ENCODE measurements at places on chromosomes 1 and 21. TPM values are rescaled to one million over a fixed set of nuclear protein-coding genes. Genes with fewer than 3 reads are reported as not detected.

- H3K4me3 ChIP-seq = no peak overlapping the region
- no peaks in the 10 kb centered on the region for H3K4me1 ChIP-seq
- no peak for DNase-seq
- no peak overlapping the region for H3K27ac ChIP-seq
Observed at GRCh38 chr1:87600854-87601253, 272.2 kb downstream of the LMO4 start.

- H3K27ac ChIP-seq = no peak overlapping the region
- H3K4me3 ChIP-seq = no peak overlapping the region
- H3K4me1 ChIP-seq = no peaks in the 10 kb centered on the region
- H3K36me3 ChIP-seq = no peaks in the 10 kb centered on the region
- no peaks in the 10 kb centered on the region for H3K27me3 ChIP-seq
Observed at GRCh38 chr1:236608930-236609726, 4.8 kb upstream of the HEATR1 start.

DNA sequence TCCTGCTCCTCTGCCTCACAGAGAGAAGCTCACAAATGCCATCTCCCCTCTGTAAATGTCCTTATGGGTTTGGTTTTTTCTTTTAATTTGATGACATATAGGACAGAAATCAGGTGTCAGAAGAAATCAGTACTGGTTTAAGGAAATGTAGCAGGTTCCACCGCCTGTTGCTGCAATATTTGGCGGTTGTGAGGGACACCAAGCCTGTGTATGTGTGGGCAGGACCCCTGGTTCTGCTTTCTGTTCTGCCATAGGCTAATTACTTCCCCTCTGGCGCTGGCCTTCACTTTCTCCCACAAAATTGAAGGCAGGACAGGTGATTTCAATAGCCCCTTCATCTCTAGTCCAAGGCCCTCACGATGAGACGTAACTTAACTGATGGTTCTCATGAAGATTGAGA is 69.2 kb downstream of the PRDM2 start:
- H3K36me3 ChIP-seq = peaks cover 8% of the 10 kb centered on the region
- H3K4me1 ChIP-seq = peaks cover 21% of the 10 kb centered on the region
- no peak for DNase-seq
- no peaks in the 10 kb centered on the region for H3K27me3 ChIP-seq

DNA sequence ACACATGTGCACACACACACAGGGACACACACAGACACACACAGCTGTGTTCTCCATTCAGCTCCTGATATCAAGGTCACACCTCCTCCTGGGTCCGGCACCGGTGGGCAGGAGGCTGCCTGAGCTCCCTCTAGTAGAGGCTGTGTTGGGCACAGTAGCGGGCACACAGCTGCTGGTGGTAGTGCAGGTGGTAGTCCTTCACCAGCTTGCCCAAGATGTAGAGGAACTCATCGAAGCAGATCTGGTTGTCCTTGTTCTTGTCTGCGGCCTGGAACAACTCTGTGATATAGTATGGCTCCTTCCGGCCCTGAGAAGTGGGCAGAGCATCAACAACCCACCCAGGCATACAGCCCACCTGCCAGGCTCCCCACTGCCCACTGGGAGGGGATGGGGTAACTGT is 5.6 kb upstream of the S100A8 start:
- no peaks in the 10 kb centered on the region for H3K27me3 ChIP-seq
- H3K27ac ChIP-seq = no peak overlapping the region
- no peaks in the 10 kb centered on the region for H3K4me1 ChIP-seq
- no peaks in the 10 kb centered on the region for H3K36me3 ChIP-seq
- H3K4me3 ChIP-seq = no peak overlapping the region
- DNase-seq = no peak

DNA sequence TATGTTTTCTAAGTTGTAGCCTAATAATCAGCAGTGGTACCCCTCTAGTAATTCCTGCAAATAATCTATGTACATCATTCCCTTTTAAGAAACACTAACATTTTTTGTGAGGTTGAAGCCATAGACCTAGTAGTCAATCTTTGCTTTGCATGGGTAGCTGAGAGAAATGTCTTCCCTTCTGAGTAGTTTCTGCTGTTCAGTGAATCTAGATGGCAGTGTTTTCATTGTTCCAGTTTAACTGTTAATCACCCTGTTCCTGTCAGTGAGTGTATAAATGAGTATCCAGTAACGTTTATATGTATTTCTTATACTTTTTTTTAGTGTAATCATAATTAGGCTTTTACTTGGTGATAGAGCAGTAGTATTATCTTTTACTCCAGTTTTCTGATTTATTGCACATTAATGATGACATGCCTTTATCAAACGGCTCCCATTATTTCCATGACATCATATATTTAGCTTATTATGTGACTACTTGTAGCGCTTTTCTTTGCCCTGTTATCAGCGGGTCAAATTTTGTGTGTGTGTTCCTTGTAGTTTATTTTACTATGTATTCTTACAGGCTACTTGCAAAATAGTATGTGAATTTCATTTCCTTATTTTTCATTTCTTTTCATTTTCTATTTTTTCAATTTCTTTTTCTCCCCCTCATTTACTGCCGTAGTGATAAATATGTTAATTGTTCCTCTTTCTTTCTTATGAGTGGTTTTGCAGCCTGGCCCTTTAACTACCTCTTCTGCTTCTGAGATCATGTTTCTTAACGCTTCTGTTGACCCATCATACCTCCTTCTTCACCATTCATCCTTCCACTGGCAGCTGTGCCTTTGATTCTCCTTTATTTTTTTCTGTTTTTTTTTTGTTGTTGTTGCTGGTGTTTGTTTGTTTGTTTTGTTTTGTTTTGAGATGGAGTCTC is 18.8 kb downstream of the CEP350 start:
- no peak overlapping the region for H3K4me3 ChIP-seq
- H3K27ac ChIP-seq = no peak overlapping the region
- H3K27me3 ChIP-seq = no peaks in the 10 kb centered on the region
- no peaks in the 10 kb centered on the region for H3K4me1 ChIP-seq
- no peak for DNase-seq
- no peaks in the 10 kb centered on the region for H3K36me3 ChIP-seq

- H3K36me3 ChIP-seq = no peaks in the 10 kb centered on the region
- H3K4me3 ChIP-seq = no peak overlapping the region
- H3K4me1 ChIP-seq = peaks cover 10% of the 10 kb centered on the region
- no peak for DNase-seq
- H3K27ac ChIP-seq = no peak overlapping the region
Observed at GRCh38 chr1:244383278-244383884, 68.3 kb downstream of the ADSS2 start.

GRCh38 chr1:192488058-192488457 is 87.5 kb upstream of the RGS1 start:
- H3K27ac ChIP-seq = no peak overlapping the region
- H3K36me3 ChIP-seq = no peaks in the 10 kb centered on the region
- H3K4me1 ChIP-seq = peaks cover 29% of the 10 kb centered on the region
- DNase-seq = no peak

DNA sequence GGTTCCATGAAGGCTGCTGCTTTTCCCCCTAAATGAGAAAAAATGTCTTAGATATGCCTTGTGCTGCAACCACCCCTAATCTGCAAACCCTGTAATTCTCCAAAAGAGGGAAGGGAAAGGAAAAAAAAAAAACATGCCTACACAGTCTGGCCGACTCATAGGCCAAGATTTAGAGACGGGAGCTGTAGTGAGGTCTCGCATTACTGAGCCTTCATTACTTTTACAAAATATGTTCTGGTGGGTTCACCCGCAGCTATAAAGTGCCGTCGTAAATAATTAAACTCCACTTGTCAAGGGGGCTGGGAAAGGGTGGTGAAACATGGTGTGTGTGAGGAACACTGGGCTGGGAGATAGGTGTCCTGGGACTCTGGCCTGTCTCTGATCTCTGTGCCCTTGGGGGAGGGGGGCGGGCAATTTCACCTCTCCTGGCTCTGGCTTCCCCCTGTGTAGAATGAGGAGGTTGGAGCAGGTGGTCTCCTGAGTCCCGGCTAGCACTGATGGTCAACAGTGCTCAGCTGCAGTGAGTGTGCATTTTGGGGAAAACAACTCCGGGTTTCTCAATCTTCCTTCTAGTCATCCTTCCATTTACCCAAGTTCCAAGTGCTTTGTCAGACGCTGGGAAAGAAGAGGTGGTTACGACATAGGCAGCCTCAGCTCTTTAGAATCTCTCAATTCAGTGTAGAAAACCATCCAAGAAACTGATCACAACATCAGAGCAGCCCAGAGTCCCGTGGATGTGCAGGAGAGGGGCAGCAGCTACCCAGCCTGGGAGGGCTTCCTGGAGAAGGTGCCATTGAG is 82.3 kb downstream of the ACTL8 start:
- H3K36me3 ChIP-seq = no peaks in the 10 kb centered on the region
- H3K4me1 ChIP-seq = no peaks in the 10 kb centered on the region
- DNase-seq = no peak

DNA sequence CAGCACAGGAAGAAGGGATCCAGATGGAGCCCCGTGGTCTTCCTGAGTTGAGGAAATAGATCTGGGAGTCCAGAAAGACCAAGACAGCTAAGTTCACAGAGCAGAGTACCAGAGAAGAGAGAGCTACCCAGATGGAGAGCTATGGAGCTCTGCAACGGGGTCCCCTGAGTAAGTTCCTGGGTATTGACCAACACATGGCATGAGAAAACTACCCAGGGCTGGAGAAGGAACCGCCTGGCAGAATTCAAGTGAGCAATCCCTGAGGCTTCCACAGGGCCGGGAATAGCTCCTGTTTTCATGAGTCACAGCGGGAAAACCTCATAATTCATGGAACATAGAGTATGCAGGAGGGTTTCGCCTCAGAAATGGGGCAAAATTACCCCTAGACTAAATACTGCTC is 19.7 kb downstream of the STPG1 start:
- no peak overlapping the region for H3K4me3 ChIP-seq
- H3K27ac ChIP-seq = peak overlapping the region; percentile 29
- peak; percentile 71 for DNase-seq
- no peaks in the 10 kb centered on the region for H3K36me3 ChIP-seq

DNA sequence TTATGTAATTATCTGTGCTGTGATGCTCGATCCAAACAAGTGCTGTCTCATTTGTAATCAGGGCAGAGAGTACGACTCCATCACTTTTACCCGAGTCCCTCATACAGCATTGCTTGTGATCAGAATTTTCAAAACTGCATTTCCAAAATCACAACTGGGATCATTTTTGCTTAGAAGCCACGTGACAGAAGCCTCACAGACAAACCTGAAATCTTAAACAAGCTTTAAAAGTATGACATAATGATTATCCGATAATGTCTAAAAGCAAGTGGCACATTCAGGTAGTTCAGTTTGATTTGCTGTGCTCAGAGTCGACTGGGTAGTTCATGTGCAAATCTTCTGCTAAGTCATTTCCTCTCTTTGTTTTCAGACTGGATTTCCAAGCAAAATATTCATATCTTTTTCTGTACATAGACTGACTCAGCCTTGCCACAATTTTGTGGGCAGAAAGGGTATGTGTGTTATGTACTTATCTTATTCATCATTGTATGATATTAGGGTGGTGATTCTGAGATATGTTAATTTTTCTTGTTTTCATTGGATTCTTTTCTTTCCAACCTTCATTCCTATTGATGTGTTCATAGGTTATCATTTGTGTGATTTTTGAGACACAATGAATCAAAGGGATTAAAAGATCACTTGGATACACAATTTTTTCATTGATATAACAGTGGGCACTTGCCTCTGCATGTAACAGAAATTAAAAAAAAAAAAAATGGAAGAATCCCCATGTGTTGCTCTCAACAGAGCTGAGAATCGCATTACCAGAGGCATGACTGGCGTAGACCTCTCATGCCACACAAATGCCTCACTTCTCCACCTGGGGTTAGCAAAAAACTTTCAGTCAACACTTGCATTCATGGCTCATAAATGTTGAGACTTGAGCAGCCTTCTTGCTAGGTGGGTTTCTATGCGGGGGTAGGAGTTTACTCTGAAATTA is 355.7 kb downstream of the LTN1 start:
- H3K27ac ChIP-seq = peak overlapping the region; percentile 90
- H3K4me1 ChIP-seq = peaks cover 38% of the 10 kb centered on the region
- DNase-seq = peak; percentile 96
- no peak overlapping the region for H3K4me3 ChIP-seq

DNA sequence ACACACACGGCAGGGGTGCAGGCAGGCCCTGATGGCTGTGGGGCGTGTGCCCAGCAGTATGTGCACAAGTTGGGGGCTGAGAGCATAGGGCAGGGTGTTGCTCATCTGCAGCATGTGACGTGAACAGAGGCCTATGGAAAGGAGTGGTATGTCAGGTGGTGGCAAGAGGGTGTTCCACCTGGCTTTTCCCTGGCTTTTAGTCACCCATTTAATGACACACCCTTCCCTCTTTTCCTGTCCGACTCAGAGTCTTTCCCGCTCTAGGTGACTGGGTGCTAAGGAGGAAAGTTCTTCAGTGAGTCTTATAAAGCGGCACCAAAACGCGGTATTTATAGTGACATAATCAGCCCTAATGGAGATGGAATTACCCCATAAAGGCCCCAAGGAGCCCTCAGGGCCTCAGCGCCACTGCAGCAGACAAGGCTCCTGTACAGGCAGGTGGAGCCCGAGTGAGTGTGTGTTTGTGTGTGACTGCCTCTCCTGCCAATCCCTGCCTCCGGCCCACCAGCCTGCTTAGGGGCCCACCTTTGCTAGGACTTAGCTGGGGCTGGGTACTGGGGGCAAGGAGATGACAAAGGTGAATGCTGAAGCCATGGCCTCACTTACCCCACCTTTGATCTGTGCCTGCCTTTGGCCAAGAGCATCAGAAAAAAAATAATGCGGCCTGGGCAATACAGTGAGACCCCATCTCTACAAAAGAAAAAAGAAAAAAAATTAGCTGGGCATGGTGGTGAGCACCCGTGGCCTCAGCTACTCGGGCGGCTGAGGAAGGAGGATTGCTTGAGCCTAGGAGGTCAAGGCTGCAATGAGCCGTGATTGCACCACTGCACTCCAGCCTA is 3.3 kb upstream of the EPHA2 start:
- no peaks in the 10 kb centered on the region for H3K36me3 ChIP-seq
- H3K4me1 ChIP-seq = peaks cover 31% of the 10 kb centered on the region
- DNase-seq = no peak
- no peak overlapping the region for H3K4me3 ChIP-seq

DNA sequence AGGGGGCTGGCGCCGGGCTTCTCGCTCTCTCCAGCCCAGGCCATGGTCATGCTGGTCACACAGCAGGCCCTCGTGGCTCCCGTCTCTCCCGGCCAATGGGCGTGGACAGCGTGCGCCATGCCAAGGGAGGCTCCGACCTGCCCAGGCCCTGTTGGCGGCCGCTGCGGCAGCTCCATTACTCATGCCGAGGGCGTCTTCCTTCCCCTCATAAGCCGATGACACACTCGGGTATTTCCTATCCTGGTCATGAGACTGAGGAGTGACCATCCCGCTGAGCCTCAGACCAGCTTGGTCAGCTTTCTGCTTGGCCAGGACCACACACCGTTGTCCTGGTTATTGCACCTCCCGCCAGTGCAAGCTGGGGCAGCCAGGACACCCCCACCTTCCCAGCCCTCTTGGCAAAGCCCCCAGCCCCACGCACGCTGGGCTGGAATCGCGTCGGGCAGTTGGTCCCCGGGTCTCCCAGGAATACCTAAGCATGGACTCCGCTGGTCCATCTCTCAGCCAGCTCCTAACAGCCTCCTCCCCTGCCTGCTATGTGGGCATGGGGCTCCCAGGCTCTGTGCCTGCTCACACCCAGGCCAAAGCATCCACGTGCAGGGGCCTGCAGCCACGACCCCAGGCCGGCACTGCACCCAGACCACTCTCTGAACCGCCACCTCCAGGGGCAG is 49.8 kb downstream of the ARHGEF16 start:
- no peaks in the 10 kb centered on the region for H3K36me3 ChIP-seq
- peak overlapping the region; percentile 57 for H3K27ac ChIP-seq
- H3K4me3 ChIP-seq = no peak overlapping the region

Gene ABCA4
- total RNA-seq = 0.20 TPM

Data from astrocyte (in vitro differentiated cells and primary cell).